ENCODE measurements at places on chromosomes 5 and 9.

DNA sequence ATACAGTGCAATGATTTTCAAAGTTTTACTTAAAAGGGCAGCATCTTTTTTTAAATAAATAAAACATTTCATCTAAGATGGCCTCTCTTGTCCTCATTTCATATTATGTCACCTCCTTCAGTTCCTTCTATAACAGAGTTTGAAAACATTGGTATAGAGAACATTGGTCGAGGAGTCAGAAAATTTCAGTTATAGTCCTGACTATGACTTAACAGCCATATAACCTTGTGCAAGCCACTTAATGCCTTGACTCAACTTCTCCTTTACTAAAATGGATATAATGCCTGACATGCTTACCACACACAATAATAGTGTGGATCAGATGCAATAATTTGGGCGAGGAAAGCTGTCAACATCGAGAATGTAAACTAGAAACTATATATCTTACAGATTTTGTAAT, 22.6 kb downstream of the SSBP2 start:
- no peak for DNase-seq

DNA sequence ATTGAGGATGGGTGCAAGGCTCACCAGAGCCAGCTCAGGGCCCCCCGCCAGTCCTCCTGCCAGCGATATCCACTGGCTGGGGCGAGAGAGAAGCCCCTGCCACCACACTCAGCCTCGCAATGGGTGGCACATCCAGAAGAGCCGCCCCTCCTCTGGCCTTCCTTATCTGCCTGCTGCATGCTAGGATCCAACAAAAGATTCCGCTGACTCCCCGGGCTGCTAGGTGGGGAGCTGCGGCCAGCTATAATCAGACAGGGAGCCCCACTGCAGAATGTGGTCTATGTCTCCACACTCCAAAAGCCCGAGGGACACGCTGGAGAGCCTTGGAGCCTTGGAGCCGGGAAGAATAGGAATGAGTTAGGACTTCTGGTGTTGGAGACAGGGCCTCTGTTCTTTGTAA, 32.8 kb downstream of the COL23A1 start:
- no peak for DNase-seq

DNA sequence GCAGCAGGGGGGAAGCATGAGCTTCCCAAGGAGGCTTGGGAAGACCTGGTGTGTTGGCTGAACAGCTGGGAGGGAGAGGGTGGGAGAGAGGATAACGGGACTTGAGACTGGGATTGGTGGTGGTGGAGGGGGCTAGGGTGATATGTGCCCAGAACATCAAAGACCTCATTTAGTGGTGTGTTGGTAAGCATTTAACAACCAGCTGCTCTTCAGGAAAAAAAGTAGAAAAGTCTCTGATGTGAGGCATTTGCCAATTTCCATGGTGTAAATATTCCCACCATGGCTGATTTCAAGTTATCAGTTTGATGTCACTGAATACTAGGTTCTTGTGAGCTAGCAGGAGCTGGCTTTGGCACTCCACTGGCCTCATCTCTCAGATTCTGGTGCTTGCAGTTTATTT, 170.8 kb downstream of the MACROH2A1 start:
- no peak for DNase-seq

DNA sequence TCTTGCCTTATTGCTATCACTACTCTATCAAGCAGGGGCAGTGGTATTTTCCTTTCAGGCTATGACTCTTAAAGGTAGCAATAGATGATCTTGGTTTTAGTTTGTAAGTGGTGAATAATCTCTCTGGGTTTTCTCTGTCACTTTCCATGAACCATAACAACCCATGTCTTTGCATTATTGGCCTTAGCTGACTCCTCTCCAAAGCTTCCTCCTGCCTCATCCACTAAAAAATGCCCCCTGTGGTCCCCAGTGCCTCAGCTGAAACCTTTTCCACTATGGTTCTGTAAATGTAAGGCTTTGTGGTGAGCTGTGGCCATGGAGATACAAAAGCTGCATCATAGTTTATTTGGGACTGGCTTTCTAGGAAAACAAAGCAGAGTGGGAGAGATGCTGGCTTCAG, 128.8 kb downstream of the GPBP1 start:
- no peak for DNase-seq

DNA sequence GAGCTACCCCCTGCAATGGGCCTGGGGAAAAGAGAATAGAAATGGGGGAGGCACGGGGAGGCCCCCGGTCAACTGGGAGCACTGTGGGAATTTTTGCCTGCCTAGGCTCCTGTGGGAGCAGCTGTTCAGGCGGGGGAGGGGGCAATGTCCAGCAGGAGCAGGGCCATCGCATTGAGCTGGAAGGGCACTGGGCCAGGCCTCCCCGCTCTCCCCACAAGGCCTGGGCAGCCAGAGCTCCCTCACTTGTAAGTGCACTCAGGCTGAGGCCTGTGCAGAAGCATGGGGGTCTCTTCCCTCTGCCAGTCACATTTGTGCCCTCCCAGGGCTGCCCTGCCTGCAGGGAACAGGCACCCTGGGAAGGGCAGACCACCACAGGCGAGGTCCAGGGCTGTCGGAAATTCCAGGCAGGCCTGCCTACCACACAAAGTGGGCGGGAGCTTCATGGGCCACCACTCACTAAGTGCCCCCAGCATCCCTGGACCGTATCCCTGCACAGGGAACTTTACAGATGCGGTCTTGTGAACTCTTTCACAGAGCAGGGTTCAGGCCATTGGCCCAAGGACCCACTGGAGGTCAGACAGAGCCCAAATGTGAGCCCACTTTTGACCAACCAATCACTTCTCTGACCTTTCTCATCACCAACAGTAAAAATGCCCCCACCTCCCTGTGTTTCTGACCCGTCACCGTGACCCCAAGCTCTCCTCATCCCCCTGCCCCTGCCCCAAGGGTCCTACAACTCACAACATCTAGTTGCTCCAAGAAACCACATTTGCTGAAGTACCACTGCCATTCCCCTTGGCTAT, 1.0 kb upstream of the CFAP157 start:
- DNase-seq, result no peak

- DNase-seq, result peak; percentile 27
Measured at GRCh38 chr5:107570805-107571531, 99.8 kb downstream of the EFNA5 start.

DNA sequence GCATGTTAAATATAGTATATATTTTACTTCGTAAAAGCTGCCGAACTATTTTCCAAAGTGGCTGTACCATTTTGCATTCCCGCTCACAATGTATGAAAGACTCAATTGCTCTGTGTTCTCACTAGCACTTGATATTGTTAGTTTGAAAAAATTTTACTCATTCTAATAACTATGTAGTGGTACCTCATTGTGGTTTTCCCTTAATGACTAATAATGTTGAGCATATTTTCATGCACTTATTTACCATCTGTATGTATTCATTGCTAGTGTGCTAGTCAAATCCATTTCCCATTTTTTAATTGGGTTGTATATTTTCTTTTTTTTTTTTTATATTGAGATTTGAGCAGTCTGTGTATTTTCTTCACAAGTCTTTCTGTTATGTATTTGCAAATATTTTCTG, 58.4 kb downstream of the RANBP17 start:
- no peak for DNase-seq

DNA sequence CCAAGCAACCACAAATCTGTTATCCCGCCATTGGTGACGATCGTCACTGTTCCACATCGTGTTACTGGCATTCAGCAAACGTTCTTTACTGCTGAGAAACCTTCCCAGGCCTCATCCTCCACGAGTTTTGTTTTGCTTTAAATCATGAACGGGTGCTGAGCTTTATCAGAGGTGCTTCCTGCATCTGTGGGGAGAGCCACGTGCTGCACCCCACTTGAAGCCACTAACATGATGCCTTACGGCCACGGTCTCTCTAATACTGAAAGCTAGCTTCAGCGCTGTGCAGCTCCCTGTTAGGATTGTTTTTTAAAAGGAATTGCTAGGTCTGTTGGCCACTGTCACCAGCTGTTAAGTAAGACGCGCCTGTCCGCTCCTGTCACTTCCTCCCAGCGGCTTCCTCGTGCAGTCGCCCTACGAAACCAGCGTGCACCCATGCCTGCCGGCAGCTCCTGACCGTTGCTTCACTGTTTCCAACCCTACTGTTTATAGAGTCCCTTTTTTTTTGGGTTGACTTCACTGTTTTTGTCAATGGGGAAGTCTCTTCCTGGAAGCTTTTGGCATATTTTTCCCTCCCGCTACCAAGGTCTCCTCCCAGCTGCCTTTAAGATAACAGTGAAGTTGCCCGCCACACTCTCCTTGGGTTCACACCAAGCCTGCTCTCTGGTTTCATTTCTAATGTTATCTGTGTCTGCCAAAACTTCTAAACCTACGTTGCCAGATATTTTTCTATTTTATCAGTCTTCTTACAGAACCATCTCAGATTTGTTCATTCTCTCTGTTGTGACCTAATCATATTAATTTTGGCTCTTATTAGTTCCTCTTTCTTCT, 20.3 kb downstream of the LPCAT1 start:
- peak; percentile 58 for DNase-seq

- DNase-seq, result no peak
Measured at GRCh38 chr5:125776656-125777139, 646.5 kb upstream of the GRAMD2B start.

DNA sequence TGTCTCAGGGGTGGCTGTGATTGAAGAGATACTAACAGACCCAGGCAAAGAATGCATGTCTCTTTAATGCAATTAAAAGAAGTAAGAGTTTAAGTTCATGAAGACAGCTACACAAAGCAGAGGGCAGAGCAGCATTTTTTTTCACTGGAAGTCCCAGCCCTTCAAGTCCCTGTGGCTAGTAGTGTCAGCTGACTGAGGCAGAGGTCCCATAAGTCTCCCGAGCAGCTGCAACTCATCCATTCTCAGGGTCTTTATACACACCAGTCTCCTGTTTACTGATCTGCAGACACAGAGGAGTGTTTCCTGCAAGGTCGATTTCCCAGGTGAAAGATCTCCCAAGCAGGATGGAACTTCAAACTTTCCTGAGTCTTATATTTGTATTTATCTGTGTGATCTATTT, 169.4 kb upstream of the GLRA1 start:
- DNase-seq, result no peak

- DNase-seq, result no peak
Measured at GRCh38 chr9:4833781-4834560, 41.2 kb downstream of the RCL1 start.

DNA sequence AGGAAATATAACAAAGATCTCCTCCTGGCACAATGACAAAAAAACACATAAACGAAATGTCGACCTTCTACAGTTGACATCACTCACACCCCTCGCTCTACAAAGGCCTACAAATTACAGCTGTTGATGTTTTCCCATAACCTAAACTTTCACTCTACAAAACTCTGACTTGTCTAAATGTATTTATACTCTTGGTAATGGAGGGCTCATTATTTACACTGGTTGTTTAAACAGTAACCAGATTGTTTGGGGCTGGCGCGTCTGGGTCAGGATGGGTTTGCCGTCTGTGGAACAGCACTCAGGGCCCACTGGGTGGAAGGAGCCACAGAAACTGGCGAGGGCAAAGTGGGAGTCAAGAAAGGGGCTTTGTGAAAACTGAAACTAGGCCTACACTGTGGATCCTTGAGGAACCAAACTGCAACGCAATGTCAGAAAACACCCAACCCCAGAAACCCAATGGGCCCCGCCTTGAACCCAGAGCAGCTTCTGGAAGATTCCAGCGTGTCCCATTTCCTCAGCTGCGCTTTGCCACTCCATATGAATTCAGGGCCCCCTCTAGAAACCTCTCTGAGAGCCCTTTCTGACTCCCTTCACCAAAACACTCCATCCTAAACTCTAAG, 136.7 kb downstream of the ROR2 start:
- DNase-seq, result no peak

DNA sequence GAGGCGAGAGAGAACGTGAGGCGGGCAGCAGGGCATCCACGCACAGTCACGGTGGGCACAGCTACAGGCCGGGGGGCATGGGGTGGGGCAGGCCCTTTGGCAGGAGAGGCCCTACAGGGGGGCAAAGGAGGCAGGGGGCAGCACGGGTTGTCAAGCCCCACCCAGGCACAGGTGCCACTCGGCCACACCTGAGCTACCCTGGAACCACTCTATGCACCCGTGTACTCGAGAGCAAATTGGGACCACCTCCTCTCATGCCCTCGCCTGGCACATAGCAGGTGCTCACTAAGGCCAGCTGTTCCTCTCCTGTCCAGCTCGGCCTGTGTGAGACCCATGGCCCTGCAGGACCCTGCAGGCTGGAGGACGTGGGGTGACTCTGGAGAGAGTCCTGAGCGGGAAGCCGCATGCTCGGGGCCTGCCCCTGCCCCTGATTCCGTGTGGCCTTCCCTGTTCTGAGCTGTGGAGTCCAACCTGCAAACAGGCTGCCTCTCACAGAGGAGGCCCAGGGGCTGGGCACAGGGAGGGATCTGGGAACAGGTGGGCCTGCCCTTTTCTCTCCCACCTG, 31.4 kb upstream of the SARDH start:
- no peak for DNase-seq

DNA sequence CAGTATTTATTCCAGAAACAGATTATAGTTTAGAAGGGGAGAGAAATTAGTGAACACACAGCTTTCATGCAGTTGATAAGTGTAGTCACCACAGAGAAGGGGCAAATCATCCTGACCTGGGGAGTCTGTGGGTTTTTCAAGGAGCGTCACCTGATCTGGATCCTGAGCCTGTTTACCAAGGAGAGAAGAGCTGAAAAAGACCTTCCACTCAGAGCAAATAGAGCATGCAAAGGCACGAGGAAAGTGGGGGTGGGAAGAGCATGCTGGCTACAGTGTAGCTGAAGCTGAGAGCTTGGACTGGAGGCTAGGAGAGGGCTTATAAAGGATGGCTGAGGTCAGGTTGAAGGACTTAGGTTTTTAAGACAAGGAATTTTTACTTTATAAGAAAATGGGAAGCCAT, 30.4 kb downstream of the ACO1 start:
- DNase-seq, result no peak

DNA sequence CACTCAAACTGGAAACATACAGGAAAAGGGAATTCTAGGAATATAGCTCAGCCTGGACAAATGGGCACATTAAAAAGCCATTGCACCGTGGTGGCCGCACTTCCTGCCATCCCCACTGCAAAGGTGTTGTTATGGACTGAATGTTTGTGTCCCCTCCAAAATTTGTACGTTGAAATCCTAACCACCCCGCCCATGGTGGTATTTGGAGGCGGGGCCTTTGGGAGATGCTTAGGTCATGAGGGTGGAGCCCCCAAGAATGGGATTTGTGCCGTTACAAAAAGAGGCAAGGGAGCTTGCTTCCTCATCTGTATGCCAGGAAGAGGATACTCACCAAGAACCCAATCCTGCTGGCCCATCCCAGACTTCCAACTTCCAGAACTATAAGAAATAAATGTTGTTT, 1.1 kb upstream of the CMBL start:
- DNase-seq, result no peak

DNA sequence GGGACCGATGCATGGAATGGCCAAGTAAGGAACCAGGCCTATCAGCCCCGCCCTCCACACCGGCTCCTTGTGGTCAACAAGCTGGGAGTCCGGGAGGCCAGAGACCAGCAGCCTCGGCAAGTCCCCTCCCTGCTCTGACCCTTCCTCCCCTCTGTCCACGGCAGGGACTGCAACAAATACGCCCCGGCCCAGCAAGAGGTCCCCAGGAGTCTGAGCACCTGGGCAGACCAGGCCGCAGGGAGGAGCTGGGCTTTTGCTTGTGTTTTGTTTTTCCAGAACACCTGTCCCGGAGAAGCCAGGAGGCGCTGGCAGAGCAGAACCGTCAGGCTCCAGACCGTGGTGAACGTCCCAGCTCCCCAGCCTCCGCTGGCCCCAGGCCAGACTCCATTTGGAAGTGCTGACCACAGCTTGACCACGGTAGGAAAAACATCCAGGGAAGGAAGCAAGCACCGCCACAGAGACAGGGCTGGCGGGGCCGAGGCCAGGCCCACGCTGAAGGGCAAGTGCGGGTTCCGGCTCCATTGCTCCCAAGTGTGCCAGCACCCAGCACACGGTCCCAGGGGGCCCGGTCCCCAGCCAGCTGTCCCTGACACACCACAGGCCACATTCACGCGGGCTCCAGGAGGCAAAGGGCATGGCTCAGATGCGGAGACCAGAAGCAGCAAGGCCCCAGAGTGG, 56.7 kb downstream of the VAV2 start:
- no peak for DNase-seq

All from stimulated activated naive B cell treated with anti-CD40 and anti-IgM and Interleukin-4, amounts not matched to agents 10 μg/mL and 1 μg/mL and 100 μg/mL, for 72 hours (primary cell).